Islet precursor cell (in vitro differentiated cells): ENCODE measurements at places on chromosomes 7 and 10.

- DNase-seq, result no peak
Observed at GRCh38 chr7:4202154-4202736, 479.9 kb upstream of the FOXK1 start.

- no peak for DNase-seq
Observed at GRCh38 chr7:23261843-23262452, 15.4 kb downstream of the GPNMB start.

GRCh38 chr10:47418966-47419365, 34.9 kb upstream of the ZNF488 start:
- no peak for DNase-seq

- DNase-seq, result no peak
Observed at GRCh38 chr7:30460246-30460633, 18.3 kb downstream of the NOD1 start.

DNA sequence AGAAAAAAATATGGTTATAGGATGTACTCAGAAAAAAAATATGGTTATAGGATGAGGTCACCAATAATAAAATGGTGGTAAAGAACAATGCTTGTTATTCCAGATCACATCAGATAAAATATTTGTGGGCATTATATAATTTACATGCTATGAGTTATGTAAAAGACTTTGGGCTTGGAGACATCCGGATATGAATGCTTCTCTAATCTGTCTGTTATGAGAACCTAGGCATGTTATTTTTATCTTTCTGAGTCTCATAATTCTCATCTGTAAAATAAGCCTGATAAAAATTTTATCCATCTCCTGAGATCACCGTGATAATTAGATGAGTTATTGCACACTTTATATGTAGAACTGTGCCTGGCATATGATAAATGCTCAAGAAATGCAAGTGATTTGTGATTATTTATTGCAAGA, 37.8 kb downstream of the DKK1 start:
- no peak for DNase-seq

GRCh38 chr7:131057015-131057793, 270.5 kb upstream of the MKLN1 start:
- no peak for DNase-seq

GRCh38 chr7:150685219-150686029, at the start of gene GIMAP2:
Gene GIMAP2 (plus strand): TSS chr7:150685706. CDS start chr7:150687060, 1,354 bp downstream.
- peak; percentile 14 for DNase-seq

DNA sequence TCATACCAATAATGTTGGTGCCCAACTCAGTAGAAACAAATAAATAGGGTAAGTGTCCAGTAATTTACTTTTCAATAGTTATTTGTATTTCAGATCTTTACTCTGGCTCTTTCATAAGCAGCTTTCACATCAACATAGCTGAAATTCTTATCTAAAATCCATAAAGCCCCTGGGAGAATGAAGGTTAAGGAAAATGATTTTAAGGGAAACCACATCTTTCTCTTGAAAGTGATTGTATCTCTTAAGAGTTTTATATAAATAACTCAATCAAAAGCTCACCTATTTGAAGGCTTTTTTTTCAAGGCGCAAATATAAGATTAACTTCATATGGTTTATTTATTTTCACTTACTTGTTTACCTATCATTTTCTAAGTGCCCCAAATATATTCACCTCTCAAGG, 324.4 kb downstream of the HGF start:
- no peak for DNase-seq

- DNase-seq, result no peak
Observed at GRCh38 chr10:78248651-78249464, 215.2 kb downstream of the RPS24 start.

DNA sequence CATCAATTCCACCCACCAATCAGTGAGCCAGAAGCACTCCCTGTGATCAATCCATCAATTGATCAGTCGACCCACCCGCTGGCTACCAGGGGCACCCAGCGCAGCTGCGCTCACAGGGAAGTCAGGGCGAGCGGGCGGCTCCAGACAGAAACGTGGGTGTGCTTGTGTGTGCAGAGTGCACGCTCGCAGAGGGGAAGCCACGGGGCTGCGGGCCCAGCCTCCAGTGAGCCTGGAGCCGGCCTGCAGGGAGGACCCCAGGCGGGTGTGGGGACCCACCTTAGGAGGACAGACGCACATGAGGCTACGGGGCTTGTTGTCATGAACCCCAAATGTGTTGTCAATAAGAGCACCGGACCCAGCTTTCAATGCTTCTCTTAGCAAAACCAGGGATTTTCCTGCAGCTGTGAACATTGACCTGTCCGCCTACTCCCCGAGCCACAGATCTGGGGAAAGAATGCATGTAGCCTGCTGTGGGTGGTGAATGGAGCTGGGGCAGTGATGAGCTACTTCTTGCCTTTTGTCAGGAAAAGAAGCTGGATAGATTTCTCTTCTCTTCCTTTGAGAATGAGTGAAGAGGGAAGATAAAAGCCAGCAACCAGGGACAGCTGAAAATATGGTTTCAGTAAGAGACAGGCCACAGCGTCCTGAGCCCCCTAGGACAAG, 497.8 kb downstream of the DNAJB6 start:
- DNase-seq, result no peak

- DNase-seq, result no peak
Observed at GRCh38 chr7:85103357-85103756, 83.5 kb downstream of the SEMA3D start.

DNA sequence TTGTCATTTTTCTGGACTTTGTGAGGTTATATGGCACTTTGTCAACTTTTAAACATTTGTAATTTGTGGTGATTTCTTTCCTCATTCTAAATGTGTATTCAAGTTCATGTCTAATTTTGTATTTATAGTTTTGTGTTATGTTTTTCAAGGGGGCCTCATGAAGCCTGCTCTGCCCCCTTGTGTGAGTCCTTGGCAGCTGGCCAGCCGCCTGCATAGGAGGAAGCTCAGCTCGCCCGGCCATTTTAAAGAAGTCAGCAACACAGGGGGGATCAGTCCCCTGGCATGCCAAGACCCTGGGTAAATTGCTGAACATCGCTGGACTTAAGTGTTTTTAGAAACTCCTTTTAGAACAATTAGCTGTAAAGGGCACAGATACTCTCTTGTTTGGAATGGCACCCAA, 123.0 kb downstream of the ANLN start:
- no peak for DNase-seq

DNA sequence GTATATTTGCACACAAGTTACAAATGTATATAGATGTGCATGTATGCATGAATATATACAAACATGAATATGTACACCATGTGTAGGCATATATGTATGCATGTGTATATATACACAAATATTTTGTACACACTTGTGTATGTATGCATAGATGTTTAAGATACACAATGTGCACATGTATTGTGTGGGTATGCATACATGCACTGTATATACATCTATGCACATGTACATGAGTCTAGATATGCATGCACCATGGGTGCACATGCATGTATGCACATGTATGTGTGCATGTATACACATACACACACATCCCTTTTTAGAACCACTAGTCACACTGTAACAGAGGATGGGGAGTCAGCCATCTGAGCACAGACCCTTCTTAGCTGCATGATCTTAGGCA, 249.4 kb downstream of the COBL start:
- no peak for DNase-seq

DNA sequence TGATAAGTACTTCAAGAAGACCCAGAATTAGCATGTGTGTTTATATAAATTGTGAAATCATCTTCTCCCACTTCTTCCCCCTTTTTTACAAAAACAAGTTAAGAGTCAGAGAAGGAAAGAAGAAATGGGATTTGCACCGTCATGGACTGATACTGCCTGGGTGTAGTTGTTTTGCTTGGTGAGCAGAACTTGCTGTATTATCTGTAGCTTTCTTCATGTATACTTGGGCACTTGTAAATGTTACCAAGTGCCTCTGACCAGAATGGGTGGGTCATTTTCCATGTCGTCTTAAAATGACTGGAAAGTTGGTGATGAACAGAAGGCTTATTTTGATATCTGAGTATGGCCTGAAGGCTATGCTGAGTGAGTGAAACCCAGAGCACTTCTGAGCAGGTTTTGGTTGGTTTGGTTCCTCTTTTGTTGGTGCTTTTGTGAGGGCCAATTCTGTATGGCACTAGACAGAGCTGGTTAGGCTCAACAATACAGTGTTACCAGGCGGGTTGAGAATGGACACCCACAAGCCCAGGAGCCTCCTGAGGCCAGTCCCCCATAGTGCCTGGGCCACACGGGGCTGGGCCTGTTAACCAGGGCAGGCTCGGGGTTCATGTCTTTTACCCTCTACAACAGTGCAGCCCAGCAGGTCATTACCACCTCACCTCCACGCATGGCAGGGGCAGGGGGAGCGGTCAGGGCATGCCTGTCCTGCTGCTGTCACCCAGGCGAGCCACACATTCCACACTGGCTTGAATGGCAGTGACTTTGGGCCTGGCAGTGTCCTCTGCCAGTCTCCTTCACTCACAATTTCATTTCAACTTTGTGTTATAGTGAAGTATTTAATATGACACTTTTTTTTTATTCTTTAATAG, 115.1 kb downstream of the CCNY start:
- no peak for DNase-seq

DNA sequence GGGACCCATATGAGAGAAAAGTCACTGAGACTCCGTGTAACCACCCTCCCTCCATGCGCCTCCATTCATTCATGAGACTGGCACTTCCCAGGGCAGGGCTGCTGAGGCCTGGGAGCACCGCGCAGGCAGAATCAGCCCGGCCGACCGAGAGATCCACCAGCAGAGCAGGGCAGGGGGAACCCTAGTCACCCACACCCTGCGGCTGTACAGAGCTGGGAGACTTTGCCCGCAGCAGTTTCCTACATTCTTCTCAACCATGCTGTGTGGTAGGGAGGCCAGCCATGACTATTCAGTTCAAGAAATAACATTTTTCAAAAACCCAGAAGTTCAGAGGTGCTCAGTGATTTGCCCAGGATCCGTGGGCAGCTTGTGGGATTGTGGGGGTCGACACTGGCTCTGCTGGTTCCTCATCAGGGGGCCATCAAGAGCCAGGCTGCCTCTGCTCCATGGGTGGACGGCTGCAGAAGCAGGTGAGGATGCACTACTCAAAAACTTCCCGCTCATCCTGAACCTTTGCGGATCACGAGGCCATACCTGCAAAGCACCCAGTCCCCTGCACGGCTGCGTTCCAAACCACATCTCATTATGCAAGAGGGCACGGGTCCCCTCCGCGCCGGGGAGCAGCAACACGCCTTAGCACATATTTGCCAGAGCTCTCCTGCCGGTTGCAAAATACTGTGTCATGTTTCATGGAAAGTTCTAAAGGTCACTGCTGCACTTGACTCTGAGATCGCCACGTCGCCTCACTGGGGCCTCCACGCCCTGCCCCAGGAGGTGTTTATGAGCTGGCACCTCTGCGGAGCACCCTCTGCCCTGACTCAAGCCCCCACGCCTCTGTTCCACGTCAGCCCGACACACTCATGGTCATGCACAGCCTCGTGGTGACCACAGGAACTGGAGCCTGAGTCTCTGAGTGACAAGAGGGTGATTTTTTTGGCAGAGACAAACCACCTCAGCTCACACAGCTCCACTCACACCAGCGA, 132.0 kb downstream of the PRKAG2 start:
- DNase-seq, result peak; percentile 71

DNA sequence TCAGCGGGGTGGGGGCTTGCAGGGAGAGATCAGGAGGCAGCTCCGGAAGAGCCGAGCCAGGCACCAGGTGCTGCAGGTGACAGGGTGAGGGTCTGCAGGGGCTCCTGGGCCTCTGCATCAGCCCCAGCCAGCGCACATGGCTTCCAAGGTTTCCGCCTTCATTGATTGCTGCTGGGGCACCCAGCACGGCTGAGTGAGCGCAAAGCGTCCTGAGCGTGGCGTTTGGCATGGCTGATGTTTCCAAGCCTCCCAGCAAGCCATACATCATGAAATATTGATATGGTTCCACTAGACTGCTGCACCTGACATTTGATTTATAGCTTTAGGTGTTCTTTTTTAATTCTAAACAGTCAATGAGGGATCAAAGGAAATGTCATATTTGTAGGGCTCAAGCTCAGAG, 259.0 kb downstream of the WDR37 start:
- no peak for DNase-seq

DNA sequence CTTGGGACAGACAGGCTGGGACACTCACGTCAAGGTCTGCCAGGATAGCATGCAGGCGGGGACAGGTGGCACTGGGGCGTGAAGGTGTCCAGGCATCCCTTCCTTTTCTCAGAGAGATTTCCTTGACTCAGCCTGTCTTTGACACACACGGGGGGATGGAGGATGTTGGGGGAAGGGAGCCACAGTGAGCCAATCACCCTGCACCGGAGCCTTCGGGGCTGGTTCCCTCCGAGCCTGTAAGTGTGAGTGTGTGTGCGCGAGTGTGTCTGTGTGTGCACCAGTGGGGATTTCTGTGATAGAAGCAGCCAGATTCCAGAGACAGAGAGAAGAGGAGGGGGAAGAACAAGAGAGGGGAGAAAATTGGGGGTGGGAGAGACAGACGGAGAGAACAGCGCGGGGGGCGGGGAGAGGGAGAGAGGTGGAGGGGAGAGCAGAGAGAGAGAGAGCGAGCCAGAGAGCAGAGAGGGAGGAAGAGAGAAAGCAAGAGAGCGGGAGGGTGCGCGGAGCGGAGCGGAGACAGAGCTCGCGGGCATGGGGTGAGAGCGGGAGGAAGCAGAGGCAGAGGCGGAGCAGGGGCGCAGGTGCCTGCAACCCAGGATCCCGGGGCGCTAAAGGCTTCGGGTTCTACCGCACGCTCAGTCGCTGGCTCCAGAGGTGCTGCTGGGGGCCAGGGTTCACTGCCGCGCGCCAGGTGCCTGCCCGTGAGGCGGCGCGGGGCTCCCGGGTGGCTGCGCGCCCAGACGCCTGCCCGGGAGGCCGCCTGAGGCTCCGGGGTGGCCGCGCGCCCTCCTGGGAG, 466 bp upstream of the GPR26 start:
- DNase-seq, result no peak

DNA sequence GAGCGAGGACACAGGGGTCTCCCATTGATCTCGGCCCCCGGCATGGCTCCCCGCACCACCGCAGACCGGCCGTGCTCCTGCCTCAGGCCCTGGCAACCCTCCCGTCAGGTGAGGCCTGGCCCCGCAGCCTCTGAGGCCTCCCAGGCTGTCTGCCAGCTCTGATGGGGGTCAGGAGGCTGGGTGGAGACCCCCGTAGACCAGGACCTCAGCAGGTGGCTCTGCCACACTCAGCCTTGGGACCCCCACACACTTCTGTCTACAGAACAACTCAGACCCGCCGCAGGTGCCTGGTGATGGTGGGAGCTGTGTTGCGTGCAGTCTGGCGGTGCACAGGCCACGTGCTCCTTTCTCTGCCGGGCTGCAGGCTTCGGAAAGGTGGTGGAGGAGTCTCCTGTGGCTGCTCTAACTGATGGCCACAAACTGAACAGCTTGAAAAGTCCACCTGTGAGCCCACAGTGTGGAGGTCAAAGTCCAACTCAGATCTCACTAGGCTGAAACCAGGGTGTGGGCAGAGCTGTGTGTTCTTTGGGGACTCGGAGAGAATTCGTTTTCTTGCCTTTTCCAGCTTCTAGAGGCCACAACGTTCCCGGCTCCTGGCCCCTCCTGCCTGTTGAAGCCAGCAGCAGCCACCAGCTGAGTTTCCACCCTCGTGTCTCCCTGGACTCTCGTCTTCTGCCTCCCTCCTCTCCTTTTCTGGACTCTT, 62.5 kb downstream of the PWWP2B start:
- peak; percentile 47 for DNase-seq
